ENCODE measurements at places on chromosomes 11 and 22.

DNA sequence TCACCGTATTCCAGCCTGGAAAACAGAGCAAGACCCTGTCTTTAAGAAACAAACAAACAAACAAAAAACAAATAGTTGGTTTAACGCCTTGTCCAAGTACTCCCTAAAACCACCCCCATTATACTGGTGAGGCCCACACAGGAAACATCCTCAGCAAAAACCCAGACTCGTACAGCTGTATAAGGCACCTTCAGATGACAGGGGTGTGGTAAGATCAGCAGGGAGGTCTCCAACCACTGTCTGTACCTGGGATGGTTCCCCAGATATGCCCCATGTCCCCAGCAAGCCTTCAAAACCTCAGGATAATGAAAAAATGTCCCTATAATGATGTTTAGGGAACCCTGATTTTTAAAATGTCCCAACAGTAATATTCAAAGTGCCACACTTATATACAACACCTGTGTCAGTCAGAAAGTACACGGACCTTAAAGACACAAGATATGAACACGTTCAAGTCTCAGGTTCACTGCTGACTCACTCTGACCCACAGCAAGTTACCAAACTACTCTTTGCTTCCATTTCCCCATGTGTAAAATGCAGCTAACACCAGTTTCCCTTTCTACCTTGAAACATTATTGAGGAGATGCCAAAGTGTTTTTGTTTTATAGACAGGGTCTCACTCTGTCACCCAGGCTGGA is 9.3 kb downstream of the SF3A1 start:
- DNase-seq, result no peak

DNA sequence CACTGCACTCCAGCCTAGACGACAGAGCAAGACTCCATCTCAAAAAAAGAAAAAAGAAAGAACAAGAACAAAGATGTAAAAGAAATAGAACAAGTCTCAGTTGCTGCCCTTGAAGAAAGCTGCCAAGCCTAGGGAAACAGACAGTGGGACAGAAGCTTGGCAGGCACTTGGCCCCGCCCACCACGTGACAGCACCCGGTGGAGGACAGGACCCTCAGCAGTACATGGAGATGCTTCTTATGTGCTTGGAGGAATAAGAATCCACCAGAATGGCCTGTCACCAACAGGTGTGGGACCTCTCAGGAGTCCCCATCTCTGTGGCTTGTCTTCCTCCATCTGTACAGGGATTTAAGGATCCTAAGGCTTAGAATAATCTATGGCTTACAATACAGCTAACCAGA is 7.6 kb upstream of the TMPRSS6 start:
- no peak for DNase-seq

- DNase-seq, result no peak
Observed at GRCh38 chr11:19323502-19323901, 82.8 kb upstream of the E2F8 start.

- peak; percentile 4 for DNase-seq
Observed at GRCh38 chr11:1233351-1234053, 10.6 kb downstream of the MUC5B start.

- DNase-seq, result no peak
Observed at GRCh38 chr11:75350122-75350742, 1.2 kb downstream of the ARRB1 start.

- no peak for DNase-seq
Observed at GRCh38 chr11:69615545-69616278, 25.2 kb upstream of the CCND1 start.

DNA sequence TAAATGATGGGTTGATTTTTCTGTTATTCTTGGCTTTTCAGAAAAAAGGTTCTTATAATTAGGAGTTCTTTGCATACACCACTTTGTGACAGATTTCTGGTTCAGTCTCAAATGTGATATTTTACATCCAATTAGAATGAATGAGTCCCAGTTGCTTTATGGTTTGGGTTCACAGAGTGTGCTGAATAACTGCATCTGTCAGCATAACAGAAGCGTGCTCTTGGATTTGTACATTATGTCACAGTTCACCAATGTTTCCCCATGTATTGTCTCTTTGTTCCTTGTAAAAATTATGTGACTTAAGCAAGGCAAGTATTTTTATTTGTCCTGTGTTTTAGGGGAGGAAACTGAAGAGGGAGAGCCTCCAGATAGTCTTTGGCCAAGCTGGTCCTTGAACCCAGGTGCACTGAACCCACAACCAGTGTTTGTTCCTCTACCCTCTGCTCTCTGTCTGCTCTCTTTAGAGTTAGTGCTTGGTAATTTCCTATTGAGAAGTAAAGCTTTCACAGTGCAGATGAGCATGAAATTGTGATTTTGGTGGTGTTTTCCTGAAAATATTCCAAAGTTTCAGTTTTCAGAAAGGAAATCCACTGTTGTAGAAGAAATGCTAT is 107.5 kb downstream of the TBC1D22A start:
- DNase-seq, result no peak

DNA sequence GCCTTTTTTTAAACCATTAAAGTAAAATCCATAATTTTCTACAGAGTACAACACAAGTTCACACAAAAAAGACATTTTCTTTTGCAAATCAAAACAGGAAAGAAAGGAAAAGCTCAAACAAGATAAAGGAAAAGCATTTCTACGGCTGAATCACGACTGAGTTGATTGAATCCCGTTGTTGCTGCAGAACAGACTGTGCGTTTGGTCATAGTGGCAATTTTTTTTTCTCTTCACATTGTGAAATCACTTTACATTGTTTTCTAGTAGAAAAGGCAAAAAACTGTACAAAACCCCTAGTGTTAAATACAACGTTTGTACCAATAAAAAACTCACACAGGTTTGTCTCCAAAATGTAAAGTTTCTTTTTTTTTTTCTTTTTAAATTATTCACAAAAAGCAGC is 17.3 kb upstream of the RAPSN start:
- no peak for DNase-seq

DNA sequence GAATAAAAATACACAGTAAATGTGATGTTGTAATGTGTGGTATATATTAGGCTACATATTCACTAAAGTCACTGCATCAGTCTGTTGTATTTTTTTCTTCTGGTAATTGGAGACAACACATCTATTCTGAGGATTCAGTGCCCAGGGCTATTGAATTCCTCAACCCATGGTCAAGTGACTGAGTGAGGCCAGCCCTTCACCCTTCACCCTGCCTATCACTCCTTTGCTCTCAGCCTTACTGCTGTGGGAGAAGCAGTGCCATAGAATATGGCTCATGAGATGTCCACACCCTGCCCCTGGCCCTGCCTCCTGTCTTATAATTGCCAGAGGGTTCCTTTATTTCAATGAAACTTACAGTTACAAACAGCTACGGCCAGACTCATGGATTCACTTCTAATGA is 295.6 kb downstream of the NTM start:
- no peak for DNase-seq

DNA sequence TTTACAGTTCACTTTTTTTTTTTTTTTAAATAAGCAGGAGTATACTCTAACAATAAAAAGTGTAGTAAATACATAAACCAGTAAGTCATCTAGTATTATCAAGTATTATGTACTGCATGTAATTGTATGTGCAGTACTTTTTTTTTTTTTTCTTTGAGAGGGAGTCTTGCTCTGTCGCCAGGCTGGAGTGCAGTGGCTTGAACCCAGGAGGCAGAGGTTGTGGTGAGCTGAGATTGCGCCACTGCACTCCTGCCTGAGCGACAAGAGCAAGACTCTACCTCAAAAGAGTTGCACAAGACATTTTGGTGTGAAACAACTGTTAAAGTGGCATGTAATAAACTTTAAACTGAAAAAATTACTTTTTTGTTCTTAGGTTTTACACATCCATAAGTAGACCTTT is 16.7 kb downstream of the BCL2L13 start:
- no peak for DNase-seq

GRCh38 chr11:116976941-116977570 is 121.2 kb downstream of the SIK3 start:
- no peak for DNase-seq

GRCh38 chr11:45304111-45304991 is 18.2 kb upstream of the SYT13 start:
- DNase-seq, result no peak

- peak; percentile 77 for DNase-seq
Observed at GRCh38 chr22:28051787-28052356, 132.8 kb upstream of the PITPNB start.

DNA sequence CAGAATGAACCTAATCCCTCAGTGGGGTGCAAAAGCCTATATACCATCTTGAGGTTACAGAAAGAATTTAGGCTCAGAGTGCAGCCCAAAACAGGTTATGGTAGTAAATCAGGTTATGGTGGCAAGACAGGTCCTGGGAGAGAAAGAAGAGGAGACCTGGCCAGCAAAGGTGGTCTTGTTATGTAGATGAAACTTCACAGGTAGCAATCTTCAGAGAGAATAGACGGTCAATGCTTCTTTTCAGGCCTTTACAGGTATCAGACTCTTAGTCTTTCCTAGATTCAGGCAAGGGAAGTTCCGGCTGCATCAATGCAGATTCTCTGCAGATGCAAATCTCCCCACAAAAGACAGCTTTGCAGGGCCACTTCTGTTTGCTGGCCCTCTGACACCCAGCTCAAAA is 45.8 kb upstream of the SORL1 start:
- DNase-seq, result no peak

- DNase-seq, result no peak
Observed at GRCh38 chr11:70032943-70033710, 45.0 kb upstream of the ANO1 start.

DNA sequence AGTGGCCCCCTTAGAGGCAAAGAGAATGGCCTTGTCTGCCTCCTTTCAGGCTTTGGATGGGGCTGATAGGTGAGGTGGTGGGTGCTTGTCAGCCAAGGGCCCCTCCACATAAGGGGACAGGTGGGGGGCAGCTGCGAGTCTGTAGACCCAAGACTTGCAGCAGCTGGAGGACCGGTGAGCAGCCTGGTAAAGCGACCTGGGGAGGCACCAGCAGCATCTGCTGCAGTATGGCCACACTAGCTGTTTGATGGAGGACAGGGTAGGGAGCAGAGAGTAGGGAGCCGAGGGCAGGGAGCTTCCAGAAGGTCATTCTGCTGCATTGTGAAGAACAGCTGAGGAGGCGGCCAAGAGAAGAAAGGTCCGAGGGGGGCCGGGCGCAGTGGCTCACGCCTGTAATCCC is 16.8 kb upstream of the MRTFA start:
- no peak for DNase-seq

DNA sequence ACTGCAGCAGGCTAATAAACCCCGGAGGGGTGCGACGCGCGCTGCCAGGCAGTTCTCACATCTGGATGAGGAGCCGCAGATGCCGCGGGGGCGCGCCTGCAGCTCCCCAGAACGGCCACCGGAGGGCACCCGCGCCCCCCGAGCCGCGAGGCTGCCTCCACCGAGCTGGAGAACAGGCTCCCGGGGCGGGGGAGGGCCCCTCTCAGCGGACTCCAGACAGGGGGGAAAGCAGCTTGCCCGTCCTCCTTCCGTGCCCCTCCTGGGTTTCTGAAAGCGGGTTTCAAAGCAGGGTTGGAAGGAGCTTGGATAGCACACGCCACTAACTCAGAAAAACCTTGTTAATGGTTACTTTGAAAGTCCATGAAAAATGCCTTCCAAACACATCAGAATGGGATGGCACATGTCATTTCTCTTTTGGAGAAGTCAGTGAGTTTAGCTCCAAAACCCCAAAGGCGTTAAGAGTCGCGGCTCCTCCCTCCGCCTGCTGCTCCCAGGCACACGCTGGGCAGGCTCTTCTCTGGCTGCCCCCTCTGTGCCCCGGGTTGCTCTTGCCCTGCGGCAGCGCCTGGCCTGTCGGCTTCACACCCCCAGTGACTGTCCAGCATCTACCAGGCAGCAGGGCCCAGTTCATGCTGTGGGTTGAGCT is 317.8 kb downstream of the NTM start:
- peak; percentile 47 for DNase-seq

DNA sequence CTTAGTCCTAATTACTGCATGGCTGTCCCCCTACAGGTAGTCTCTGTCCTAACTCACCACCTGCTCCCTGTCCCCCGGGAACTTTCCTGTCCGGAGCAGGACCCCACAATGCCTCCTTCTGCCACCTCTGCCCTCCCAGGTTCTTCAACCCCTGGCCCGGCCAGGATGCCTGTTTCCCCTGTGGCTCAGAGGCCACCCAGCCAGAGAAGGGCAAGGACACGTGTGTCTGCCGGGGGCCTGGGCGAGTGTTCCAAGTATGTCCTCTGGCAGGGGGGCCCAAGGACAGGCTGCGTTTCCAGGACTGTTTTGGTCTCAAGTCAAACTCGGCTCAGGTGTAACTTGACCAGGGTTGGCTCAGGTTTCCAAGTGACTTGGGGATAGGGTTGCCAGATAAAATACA is 63.8 kb downstream of the BTG4 start:
- no peak for DNase-seq

GRCh38 chr11:134157451-134157850 is 66.3 kb downstream of the NCAPD3 start:
- no peak for DNase-seq

- DNase-seq, result no peak
Observed at GRCh38 chr11:6596239-6596877, 7.1 kb downstream of the RRP8 start.
